Activated CD4-positive, alpha-beta T cell treated with anti-CD3 and anti-CD28 coated beads, Interleukin-2, Interleukin-4, amounts not matched to agents 100 ng/mL and 50 ng/mL, durations not matched to agents 16 hours and 8 hours (primary cell): ENCODE measurements at places on chromosomes 3 and 15.

DNA sequence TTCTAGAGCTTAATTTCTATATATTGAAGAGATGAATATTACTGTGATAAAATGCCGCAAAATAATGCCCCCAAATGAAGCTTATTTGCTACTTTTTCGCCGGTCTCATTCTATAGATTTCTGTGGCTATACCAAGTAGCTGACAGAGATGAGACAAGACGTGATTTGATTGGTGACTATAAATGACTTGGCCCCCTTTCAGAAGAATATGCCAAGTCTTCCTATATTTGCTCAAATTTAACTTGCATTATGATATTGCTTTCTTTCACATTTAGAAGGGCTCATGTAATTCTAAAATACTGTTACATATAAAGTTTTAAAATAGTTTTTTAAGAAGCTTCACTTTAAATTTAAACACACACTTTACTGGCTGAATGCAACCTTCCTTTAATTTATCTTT lies 180.1 kb downstream of the SUCLG2 start:
- DNase-seq = no peak

DNA sequence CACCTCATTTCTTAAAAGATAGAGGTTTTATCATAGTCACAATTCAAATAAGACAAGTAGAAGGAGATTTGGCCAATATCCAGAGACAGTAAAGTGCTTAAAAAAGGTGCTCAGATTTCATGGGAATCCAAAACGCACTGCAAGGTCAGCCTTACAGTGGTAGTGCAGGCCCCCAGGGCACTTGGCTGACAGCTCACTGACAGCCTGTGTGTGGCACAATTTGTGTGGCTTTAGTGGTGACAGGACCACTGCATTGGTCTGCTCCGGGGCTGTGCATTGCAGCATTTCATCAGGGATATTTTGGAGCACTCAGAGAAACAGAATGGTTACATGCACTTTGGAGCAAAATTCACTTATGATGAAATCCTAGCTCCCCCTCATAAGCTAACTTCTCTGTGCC lies 544.3 kb downstream of the NTRK3 start:
- no peak for DNase-seq

DNA sequence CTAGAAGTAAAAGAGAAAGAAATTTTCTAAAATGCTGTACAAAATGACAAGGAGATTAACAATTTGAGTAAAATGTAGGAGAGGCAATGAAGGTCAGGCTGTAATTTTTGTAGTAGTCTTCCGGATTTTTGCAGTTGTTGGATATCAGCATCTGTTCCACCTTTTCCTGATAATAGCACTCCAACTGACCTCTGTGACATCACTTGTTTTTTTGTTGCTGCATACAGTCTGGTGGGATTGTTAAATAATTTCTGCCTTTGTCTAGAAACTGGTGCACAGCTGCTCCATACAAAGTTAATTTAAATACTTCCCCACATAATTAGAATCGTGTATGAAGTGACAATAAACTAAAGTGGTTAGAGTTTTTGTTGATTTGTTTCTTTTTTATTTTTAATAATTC lies 731.4 kb downstream of the PLOD2 start:
- DNase-seq = no peak

- no peak for DNase-seq
Observed at GRCh38 chr3:128975276-128975675, 18.6 kb downstream of the CFAP92 start.

- DNase-seq = no peak
Observed at GRCh38 chr3:51057121-51057520, 328.0 kb upstream of the MANF start.

- no peak for DNase-seq
Observed at GRCh38 chr3:196985954-196986885, 17.6 kb upstream of the PIGZ start.

- DNase-seq = no peak
Observed at GRCh38 chr3:72204452-72204851, 419.5 kb upstream of the PROK2 start.
